Dermis microvascular lymphatic vessel endothelial cell (primary cell): ENCODE measurements at places on chromosomes 6 and 20. TPM values are rescaled to one million over a fixed set of nuclear protein-coding genes. Genes with fewer than 3 reads are reported as not detected.

HLA-DPB1 gene
- total RNA-seq = 10.9 and 13.4 TPM in 2 replicates

ZNF165 gene
- total RNA-seq = 0.25 and 0.39 TPM in 2 replicates

TOX2 gene
- total RNA-seq = 0.77 and 1.0 TPM in 2 replicates

PRDM1 gene
- 1.3 and 1.5 TPM in 2 replicates for total RNA-seq

HLA-DRB1 gene
- 0.76 and 2.1 TPM in 2 replicates for total RNA-seq

NDUFAF4 gene
- total RNA-seq = 4.6 and 4.8 TPM in 2 replicates

SPACA1 gene
- total RNA-seq = not detected in 2 replicates

ACSS2 gene
- total RNA-seq = 51.3 and 57.6 TPM in 2 replicates

LTA gene
- not detected in 2 replicates for total RNA-seq

LAMA4 gene
- 497 and 606 TPM in 2 replicates for total RNA-seq

GPR6 gene
- not detected in 2 replicates for total RNA-seq

DCDC2 gene
- total RNA-seq = under 0.01 TPM in 1 of 2 replicates, not detected in the other

PTGIS gene
- total RNA-seq = 0.13 and 0.25 TPM in 2 replicates

ADGRG6 gene
- total RNA-seq = 3.3 and 7.6 TPM in 2 replicates

ADTRP gene
- total RNA-seq = 0.38 and 0.90 TPM in 2 replicates

CBLN4 gene
- total RNA-seq = not detected in 2 replicates

ARMH2 gene
- not detected in 2 replicates for total RNA-seq

C20orf141 gene
- not detected in 2 replicates for total RNA-seq

RHAG gene
- not detected in 2 replicates for total RNA-seq

PPP1R3G gene
- 0.39 and 0.89 TPM in 2 replicates for total RNA-seq

SENP6 gene
- 34.1 and 37.8 TPM in 2 replicates for total RNA-seq

KHDC1L gene
- total RNA-seq = not detected in 2 replicates

SYTL3 gene
- 0.51 and 0.76 TPM in 2 replicates for total RNA-seq

PXMP4 gene
- 4.2 and 6.3 TPM in 2 replicates for total RNA-seq
